ENCODE measurements at places on chromosomes 2 and 18. TPM values are rescaled to one million over a fixed set of nuclear protein-coding genes. Genes with fewer than 3 reads are reported as not detected.
A peak's percentile ranks its signal among the peaks of the same experiment; 100 is the strongest.

GRCh38 chr2:54620948-54621347 is 102.5 kb upstream of the EML6 start:
- DNase-seq: no peak

Gene TMEM182
- 176 TPM for total RNA-seq

Gene LHCGR
- 0.10 TPM for total RNA-seq

DNA sequence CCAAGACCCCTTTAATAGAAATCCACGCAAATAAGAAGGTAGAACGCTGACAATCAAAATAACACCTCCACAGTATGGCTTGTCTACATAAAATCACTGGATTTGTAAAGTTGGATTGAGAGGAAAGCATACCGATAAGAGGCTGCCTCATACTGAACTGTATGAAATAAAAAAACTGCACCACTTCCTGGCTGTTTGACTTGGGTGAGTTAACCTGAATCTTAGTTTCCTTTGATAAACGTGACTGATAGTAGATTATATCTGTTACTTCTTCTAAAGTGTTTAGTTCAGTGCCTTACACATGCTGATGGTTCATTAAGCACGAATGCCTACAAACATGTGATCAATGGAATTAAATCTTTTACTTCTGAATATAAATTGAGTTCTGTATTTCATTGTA is 140.4 kb upstream of the RNF152 start:
- no peak for DNase-seq

DNA sequence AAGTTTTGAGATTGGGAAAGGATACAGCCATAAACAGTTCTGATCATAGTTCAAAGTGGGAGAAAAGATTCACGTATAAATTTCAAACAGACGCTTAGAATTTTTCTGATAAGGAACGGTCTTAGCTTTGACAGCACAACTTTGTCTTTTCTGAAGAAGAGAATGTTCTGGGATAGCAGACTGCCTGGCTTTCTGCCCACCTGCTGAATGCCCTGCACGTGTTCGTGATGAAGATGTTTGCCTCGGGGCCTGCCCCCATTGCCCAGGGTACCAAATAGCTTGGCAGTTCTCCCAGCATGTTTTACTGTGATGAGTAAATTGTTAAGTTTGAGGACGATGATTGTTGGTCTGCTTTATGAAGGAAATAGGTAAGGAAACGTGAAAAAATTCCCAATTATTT is 4.6 kb downstream of the MRPL33 start:
- DNase-seq: peak; percentile 60

DNA sequence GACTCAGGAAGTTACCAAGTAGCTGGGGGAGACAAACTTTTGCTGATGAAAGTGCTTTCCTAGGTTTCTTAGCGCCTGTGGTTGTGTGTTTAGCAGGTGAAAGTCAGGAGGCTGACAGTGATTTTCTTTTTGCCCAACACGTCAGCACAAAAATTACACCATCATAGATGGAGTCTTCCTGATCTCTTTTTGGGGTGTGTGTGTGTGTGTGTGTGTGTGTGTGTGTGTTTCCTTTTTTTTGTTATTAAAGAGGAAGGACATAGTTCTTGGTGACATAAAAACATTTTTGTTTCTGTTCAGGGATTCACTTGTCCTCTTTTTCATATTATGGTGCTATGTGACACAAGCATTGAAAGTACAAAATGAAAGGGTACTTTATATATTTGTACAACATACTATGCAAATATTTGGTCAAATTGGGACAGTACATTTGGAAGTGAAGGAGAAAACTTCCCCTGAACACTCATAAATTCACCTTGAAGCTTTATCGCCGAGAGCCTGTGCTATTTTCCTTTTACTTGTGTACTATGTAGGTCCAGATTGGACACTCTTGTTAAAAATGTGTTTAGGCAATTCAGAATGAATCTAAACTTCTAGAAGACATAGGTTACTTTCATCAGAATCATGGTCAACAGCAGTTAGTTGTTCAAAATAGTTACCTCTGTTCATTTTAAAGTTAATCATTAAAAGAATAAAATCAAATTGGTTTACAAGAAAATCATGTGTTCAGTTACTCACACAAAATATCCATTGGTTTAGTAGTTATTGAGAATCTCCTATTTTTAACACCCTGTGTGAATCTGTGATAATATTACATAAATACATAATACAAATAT is 491.9 kb downstream of the IRS1 start:
- no peak for DNase-seq

Gene TRIM54
- total RNA-seq: 291 TPM

- DNase-seq: no peak
These were observed 39.0 kb downstream of the IRS1 start for GRCh38 chr2:226760412-226761194.

Gene CD207
- not detected for total RNA-seq

Gene PRSS56
- 0.15 TPM for total RNA-seq

- DNase-seq: peak; percentile 76
These were observed 3.5 kb downstream of the NDUFA10 start for GRCh38 chr2:240021488-240022104.

Gene WDR75
- 15.1 TPM for total RNA-seq

DNA sequence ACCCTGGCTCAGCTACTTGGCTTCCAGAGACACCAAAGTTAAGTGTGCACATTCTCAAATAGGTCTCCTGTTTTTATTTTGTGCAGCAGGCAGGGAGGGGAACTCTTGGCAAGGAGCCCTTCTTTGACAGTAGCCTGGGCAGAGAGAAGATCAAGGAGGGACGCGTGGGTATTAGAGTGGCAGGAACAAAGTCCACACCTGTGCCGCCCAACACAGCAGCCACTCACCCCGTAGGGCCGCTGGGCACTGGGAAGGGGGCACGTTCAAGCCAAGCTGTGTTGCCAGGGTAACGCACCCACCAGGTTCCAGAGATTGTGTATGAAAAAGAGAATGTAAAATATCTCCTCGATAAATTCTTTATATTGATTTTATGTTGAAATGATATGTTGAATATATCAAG is 229.3 kb upstream of the AGAP1 start:
- DNase-seq: no peak
